ENCODE measurements at places on chromosomes 16 and 17.
A peak's percentile ranks its signal among the peaks of the same experiment; 100 is the strongest.

- no peak for DNase-seq
Observed at GRCh38 chr16:57950382-57950781, 20.5 kb downstream of the CNGB1 start.

DNA sequence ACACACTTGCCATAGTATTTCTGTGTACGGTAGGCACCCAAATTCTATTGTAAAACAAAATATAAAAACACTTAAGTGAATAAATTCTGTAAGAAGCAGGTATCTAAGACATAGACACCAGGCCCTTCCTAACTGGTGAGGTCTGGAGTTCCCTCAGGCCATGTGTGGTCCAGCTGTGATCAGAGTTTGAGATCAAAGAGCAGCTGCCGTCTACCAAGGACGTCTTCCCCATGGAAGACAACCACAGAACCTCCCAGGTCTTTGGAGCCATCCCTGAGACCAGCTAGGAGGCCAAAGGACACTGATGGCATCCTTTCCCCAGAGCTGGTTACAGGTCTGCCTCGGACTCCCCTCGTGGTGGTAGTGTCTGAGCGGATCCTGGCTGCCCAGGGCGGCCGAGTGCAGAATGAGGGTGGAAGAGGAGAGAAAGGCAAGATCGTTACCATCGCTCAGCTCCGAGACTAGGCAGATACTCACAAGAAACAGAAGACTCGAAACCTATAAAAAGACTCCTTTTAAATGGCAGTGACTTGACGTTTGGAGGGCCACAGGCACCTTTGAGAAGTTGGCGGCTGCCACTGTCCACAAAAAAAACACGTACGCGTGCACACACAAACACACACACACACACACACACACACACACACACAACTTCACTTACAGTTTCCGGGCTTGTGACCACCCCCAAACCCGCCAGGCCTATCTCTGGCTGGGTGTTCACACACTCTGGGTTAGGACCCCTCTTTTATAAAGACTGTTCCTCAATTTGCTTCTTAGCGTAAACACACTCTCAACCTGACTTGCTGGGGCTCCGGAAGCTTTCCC is 7.5 kb downstream of the TIMP2 start:
- no peak for DNase-seq

GRCh38 chr17:37147301-37147812 is 198.6 kb downstream of the AATF start:
- no peak for DNase-seq

DNA sequence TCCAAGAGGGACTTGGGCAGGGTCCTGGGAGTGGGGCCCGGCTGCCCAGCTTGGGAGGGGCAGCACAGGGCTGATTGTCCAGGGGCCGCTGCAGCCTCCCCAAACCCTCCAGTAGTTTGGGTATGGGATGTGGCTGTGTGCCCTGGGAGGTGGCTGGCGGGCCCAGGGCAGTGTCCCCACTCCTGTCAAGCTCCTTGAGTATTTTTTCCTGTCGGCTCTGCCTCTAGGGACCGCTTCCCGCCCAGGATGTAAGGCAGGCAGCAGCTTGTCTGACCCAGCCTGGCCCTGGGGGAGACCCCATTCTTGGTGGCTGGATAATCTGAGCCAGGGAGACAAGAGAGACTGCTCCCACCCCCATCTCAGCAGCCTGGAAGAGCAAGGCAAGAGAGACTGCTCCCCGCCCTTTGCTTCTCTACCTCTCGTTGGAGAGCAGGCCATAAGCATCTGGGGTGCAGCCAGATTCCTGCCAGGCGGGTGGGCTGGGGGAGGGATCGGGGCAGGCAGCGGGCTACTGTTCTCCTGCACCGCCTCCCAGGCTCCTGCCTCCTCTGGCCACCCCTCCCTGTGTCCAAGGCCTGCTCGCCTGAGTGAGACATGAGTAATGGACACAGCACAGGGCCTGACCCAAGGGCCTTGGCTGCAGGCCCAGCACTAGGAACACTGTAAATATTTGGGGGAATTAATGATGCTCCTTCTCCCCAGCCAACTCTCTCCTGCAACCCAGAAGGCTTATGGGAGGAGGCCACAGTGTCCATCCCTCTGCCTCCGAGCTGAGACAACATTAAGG is 18.4 kb upstream of the ITGA3 start:
- DNase-seq, result no peak

GRCh38 chr16:63922560-63922959 is 1199.3 kb downstream of the CDH11 start:
- DNase-seq, result no peak

DNA sequence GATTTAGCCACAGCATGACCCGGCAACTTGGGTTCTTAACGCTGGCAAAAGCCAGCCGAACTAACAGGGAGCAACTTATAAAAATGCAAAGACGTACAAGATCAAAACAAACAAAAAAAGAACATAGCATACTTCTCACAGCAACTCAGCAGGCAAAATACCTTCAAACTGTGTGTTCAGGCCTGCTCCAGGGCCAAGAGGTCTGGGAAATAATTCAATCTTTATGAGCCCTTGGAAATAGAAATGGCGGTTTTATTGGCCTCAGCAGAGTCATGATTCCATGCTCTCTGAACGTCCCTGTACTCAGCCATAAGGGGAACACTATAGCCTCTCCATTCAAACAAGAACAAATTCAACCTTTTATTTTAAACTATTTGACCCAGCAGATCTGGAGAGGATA is 101.3 kb upstream of the C17orf78 start:
- DNase-seq, result no peak

DNA sequence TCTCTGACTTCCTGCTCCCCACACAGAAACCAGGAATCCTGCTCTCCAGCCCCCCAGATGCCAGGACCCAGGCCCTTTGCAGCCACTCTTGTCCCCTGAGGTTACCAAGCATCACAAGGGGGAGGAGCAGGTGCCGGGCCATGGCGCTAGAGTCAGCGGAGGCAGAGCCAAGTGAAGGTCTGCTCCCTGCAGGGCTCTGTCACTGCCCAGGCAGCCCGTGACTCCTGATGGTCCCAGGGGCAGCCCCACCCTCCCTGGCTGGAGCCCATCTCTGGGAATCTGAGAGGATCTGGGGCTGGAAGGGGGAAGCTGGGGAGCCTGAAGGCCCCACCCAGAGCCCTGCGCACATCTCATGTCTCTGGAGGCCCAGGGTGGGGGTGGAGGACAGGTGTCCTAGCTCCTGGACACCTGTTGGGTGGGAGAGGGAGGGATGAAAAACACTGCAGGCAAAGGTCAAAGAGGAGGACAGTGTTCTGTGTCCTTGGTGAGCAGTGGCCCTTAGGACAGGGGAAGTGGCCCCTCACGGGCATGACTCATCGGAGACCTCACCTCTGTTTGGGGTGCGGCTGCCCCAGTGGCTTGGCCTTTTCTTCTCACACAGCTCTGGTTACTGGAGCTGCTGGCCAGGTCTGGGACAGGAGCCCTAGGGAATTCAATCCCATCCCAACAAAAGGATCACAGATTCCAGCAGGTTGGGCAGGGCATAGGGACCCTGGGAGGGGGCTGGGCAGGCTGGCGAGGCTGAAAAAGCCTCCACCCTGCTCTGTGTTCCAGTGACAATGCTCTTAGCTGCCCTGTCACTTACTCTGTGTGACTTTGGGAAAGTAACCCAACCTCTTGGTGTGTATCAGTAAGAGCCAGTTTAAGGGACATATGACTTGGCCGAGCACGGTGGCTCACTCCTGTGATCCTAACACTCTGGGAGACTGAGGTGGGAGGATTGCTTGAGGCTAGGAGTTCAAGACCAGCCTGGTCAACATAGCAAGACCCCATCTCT is at the start of gene PRSS36:
PRSS36 (minus strand) TSS at position 173 of the 997 bp plus-strand sequence; CDS start at position 142, 31 bp downstream.
- no peak for DNase-seq

GRCh38 chr17:27471321-27472269 is 15.3 kb downstream of the KSR1 start:
- peak; percentile 73 for DNase-seq

Measured in stimulated activated CD4-positive, alpha-beta T cell treated with anti-CD3 and anti-CD28 coated beads, Interleukin-12 subunit alpha, Interleukin-12 subunit beta, amount 100 ng/mL, for 4 hours (primary cell).